ENCODE measurements at places on chromosomes 11 and 22. TPM values are rescaled to one million over a fixed set of nuclear protein-coding genes. Genes with fewer than 3 reads are reported as not detected.

DNA sequence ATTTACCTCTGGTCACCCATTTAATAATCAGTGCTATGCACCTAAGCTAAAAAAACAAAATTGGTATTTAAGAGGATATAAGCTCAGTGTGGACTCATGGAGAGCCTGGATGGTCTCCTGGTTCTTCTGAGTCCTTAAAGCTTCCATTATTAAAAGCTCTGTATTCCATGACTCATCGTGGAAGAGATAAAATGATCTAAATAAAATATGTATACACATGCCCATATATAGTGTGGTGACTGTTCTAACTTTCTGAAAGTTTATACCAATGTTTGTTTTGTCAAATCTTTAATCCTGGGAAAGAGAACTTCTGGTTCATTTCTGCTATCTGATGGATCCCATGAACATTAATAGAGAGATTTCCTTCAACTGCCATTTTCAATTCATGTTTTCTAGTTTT is 375.9 kb downstream of the GUCY1A2 start:
- no peaks in the 10 kb centered on the region for H3K36me3 ChIP-seq
- no peaks in the 10 kb centered on the region for H3K4me1 ChIP-seq
- no peak overlapping the region for H3K4me3 ChIP-seq

GRCh38 chr11:119759747-119760412 is 30.9 kb upstream of the NECTIN1 start:
- H3K4me1 ChIP-seq = no peaks in the 10 kb centered on the region
- H3K4me3 ChIP-seq = no peak overlapping the region
- H3K27ac ChIP-seq = no peak overlapping the region
- no peaks in the 10 kb centered on the region for H3K36me3 ChIP-seq
- H3K27me3 ChIP-seq = peaks cover 62% of the 10 kb centered on the region
- DNase-seq = no peak

MLC1 gene
- total RNA-seq = 1.1 TPM

RAG2 gene
- total RNA-seq = not detected

IFITM2 gene
- 276 TPM for total RNA-seq
